ENCODE measurements at places on chromosomes 4 and X.

DNA sequence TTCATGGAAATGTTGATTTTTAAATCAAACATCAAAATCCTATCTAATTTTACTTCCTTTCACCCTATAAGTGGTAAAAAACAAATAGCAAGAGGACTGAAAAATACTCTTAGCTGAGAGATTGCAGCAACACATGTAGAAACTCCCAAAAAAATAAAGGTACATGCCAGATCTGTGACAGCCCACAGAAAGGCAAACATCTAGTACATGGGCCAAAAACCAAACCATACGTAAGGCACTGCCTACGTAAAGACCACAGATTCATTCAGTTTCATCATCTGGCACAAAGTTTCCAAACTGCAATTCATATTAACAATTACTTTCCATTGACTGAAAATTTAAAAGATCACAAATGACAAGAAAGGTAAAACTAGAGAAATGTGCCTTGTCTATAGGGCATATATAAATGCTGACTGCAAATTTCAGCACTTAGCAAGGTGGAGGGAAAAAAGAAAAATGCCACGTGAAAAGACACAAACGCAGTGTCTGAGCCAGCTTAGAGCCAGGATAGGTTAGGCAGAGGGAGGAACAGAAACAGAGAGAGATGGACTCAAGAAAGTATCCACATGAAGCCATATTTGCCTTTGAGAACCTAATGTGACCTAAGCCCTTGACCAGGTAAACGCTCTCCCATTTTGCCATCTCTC is 88.1 kb downstream of the TSPAN5 start:
- DNase-seq: no peak

DNA sequence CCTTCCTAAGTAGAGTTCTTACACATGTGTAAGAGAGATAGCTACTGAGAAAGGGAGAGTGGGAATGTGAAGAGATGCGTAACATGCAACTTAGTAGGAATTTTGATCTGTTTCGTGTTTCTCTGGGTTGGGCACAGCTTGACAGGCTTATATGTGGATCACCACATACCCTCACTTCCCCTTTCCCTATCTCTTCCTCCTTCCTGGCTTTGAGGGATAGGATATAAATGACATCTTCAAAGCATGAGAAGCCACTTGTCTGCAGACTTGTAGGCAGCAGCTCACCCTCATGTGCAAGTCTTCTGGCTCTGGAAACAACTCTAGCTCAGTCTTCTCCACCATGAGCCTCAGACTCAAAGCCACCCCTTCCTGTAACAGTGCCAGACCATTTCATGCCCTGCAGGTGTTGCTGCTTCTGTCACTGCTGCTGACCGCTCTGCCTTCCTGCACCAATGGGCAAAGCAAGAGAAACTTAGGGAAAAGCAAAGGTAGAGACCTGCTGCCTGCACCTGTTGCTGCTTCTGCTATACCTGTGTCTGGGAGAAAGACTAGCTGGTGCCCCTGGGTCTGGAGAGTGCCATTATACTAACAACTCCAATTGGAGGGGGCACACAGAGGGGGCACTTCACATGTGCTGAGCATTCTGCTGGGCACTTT is 5.4 kb upstream of the PF4V1 start:
- no peak for DNase-seq

DNA sequence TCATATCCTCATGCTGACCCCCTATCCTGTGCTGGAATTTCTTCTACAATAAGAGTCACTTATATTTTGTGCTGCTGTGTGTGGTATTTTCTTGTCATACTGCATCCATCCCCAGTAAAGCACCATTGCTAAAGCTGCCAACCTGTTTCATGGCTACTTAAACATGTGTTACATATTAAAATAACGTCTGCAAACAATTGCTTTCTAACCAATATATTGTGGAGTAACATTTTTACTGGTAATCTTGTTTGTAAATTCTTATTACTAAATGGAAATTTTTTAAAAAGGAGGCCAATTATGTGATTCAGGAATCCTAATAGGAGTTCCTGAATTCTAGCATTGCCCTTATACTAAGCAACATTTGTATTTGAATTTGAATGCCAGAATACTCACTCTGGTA is 160.3 kb upstream of the VEGFC start:
- DNase-seq: no peak

DNA sequence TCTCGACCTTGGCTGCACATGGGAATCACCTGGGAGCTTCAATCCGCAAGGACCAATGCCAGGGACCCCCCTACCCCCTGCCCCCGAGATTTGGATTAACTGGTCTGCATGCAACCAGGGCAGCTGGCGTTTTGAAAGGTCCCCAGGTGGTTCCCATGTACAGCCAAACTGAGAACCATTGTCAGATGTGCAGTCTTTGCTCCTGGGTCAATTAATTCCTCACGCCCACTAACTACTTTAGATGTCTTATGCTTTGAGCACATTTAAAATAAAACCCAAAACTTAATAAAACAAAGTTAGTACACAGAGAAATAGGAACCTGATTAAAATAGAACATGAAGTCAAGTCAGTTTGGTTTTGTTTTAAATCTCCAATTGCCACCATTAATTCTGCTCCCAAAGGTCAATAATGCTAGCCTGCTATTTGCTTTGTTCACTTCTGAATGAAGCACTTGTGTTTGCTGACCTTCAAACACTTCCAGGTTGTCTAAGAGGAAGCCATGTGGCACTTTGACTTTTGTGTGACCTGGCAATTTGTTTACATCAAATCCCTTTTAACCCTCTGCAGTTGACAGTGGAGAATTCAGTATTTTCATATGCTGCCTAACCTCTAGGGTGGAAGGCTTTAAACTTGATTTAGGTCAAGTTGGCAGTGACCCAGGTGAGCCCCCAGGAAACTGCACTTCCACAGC is 27.2 kb upstream of the TMSB4X start:
- no peak for DNase-seq

GRCh38 chr4:72283357-72283756 is 251.6 kb downstream of the NPFFR2 start:
- DNase-seq: no peak

DNA sequence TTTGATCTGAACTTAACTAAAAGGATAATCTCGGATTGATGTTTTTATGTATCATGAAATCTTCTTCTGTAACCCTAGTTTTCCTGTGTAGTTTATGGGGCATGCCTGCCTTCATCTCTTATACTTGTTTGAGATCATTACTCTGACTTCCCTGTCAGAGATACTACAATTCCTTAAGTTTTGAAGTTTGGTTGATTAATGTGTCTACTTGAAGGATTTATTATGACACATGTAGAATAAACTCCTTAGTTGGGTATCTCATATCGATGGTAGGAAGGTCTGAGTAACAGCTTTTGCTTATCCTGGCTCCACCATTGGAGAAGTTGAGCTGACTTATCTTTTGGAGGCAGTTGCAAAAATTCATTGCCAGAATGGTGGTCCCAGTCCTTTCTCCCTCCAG is 46.7 kb downstream of the WWC2 start:
- DNase-seq: no peak

- no peak for DNase-seq
Measured at GRCh38 chrX:126165401-126165720, 728 bp downstream of the DCAF12L2 start.

- DNase-seq: no peak
Measured at GRCh38 chr4:84683064-84683850, 100.3 kb downstream of the CDS1 start.

GRCh38 chr4:6221851-6222760 is 21.8 kb upstream of the JAKMIP1 start:
- DNase-seq: no peak

DNA sequence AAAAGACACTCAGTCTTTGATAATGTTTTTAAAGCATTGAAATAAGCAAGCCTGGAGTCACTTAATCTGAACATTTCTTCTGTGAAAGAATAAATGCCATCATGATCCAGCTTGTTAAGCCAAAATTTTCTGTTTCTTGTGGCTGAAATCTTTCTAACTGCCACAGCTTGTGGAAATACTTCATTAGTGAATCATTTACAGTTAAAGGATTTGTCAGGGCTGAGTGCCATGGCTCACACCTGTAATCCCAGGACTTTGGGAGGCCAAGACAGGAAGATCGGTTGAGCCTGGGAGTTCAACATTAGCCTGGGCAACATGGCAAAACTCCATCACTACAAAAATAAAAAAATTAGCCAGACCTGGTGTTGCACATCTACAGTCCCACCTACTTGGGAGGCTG is 93.3 kb upstream of the PDE5A start:
- no peak for DNase-seq

- DNase-seq: no peak
Measured at GRCh38 chr4:14018191-14018853, 390.8 kb upstream of the BOD1L1 start.

- no peak for DNase-seq
Measured at GRCh38 chr4:156931267-156931666, 40.3 kb downstream of the PDGFC start.

DNA sequence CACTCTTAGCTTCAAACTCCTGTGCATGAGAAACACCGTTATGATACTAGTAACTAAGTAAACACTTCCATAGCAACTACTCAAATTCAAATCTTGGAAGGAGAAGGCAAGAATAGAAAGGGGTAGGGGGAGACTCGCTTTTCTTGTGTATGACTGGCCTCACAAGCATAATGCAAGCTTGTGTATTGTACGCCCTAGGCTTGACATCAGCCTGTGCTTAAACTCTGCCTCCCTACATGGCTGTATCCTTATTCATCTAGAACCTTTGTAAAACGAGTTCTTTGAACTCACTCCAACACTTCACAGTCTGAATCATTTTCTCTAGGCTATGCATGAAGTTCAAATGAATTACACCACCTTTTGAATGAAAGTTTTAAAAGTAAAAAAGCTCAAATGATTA is 1071.2 kb upstream of the ADGRL3 start:
- DNase-seq: no peak

- no peak for DNase-seq
Measured at GRCh38 chr4:3800351-3800750, 34.2 kb downstream of the ADRA2C start.

DNA sequence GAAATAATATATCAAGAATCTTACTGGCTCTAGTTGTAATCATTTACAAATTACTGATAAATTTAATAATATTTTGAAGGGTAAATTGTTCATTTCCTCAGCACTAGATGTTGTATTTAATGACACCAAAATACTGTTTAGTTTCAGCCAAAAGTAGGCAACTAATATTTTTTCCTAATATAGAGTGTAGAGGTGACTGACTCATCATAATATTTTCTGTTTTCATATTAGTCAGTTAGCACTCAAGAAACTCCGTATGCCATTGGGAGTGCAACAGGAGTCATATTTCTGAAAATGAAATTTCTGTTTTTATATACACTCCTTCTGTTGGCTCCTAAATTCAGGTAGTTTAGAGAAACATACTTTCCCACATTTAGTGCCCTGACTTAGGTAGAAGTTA is 36.6 kb upstream of the PTPN13 start:
- no peak for DNase-seq

GRCh38 chrX:154058214-154058997 is 38.7 kb upstream of the IRAK1 start:
- no peak for DNase-seq

DNA sequence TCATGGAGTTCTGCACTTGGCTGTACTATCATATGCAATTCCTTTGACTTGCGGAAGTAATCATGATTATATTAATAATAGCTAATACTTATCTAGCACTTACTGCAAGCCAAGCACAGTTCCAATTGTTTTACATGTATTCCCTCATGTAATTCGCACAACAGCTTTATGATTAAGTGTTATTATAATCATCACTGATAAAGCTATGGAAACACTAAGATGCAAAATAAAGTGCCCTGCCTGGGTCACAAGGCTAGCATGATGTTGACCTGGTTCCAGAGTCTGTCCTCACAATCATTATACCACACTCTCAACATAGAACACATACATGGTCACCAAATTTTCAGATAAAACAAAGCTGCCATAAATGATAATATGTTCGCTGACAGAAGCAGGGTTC is 234.6 kb downstream of the FMR1NB start:
- DNase-seq: no peak

GRCh38 chr4:154450966-154451365 is 40.6 kb downstream of the DCHS2 start:
- no peak for DNase-seq

GRCh38 chr4:42656944-42657792 is at the start of gene ATP8A1:
ATP8A1 (minus strand) TSS chr4:42657105; CDS start chr4:42656873, 232 bp downstream.
- peak; percentile 92 for DNase-seq

- DNase-seq: no peak
Measured at GRCh38 chr4:2008671-2008920, 178 bp downstream of the NELFA start.

DNA sequence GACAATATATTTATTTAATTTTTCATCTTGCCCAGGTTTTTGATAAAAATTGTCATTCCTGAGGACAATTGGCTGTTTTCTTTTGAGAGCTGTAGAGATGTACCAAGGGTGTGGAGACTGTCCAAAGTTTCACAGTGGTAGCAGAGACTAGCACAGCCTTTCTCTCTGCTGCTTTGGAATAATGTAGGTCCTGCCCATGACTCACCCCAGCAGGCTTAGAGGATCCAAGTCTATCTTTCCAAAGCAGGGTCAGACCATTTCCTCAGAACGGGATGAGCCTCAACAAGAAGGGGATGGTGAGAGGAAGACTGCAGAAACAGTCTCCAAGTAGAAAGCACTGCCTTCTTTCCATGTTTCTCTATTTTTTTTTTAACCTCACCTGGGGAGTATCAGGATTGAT is 131.5 kb upstream of the RPL34 start:
- no peak for DNase-seq

- no peak for DNase-seq
Measured at GRCh38 chrX:153726286-153727122, 1.8 kb downstream of the ABCD1 start.

GRCh38 chrX:141214196-141214595 is 28.1 kb downstream of the SPANXC start:
- DNase-seq: no peak

DNA sequence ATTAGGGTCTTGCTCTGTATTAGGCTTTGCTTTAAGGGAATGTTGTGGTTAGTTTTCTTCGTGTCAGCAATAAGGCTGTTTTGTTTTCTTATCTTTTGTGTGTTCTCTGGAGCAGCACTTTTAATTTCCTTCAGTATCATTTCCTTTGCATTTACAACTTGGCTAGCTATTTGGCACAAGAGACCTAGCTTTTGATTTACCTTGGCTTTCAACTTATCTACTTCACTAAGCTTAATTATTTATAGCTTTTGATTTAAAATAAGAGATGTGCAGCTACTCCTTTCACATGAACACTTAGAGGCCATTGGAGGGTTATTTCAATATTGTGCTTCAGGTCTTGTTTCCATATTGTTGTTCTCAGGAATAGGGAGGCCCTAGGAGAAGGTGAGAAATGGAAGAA is 68.2 kb downstream of the FAT4 start:
- no peak for DNase-seq

DNA sequence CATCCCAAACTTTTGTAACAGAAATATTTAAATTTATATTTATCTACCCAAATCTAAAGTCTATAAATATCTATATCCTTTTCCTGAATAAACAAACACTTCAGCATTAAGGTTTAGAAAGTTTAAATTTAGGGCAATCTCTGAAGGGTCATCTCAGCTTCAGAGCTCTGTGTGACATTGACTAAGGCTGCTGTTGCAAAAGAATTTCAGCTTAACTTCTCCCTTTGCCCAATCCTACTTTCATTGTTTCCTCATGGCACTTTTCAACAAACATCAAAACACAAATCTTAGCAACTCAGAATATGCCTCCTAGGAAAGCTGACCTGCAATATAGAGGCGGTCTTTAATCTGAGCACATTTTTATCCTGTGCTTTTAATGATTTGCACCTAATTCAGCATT is 79.7 kb upstream of the BANK1 start:
- DNase-seq: no peak

GRCh38 chr4:185374573-185374972 is 21.2 kb downstream of the LRP2BP start:
- DNase-seq: no peak
